Upper lobe of left lung (tissue), 6 donors: ENCODE measurements at places on chromosomes 7 and 10.

DNA sequence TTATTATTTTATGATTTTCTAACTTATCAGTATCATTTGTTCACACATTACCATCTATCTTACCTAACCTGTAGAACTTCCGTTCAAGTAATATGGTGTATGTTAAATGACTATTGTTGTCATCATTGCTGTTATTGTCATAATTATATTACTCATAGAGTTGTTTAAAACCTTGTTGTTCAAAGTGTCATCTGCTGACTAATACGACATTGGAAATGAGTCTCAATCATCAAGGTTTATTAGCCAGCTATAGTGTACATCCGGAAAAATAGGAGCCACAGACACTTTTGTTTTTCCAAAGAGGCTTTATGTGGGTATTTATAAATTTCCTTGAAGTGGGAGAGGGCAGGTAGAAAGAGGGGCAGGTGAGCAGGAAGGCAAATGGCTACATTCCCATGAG is 386.9 kb upstream of the LRRTM3 start:
- no peak for DNase-seq

GRCh38 chr10:4208499-4208898 is 423.5 kb upstream of the KLF6 start:
- DNase-seq = no peak

DNA sequence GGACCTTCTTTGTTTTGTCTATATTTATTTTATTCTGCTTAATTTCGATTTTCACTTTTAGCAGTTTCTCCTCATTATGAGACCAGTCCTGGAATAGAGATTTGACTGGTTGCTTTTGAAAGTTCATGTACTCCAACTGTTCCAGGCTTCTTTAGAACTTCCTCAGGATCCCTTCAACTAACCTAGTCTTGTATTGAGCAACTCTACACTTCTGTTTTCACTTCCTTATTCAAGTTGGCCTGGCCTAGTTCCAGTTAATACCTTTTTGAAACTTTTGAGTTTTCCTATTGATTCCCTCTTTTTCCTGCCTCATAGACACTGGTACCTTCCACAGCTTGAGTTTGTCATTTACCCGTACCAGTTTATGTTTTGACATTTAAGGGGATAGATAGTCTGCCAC is 421.7 kb downstream of the ATRNL1 start:
- DNase-seq = no peak

- no peak for DNase-seq
Observed at GRCh38 chr7:19508124-19508523, 200.7 kb downstream of the POLR1F start.

GRCh38 chr7:157634401-157635147 is 297.8 kb downstream of the DNAJB6 start:
- DNase-seq = no peak

- DNase-seq = no peak
Observed at GRCh38 chr7:149741629-149742028, 31.8 kb downstream of the ZNF467 start.

DNA sequence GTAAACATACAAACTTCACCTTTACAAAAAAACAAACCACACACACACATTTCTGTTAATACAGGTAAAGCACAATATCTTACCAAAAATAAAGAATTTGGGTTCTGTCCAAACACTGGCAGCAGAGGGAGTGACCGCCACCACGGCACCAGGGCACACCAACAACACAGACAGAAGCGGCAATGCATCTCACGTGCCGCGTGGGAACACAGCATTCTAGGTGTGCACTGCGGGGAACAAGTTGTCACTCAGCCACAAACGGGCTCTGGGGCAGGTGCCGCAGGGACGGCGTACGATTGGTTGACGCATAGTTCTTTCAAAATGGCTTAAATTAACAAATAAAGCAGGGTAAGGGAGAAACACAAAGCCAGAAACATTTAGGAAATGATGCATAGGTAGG is 22.3 kb downstream of the PDGFA start:
- DNase-seq = peak; percentile 40

DNA sequence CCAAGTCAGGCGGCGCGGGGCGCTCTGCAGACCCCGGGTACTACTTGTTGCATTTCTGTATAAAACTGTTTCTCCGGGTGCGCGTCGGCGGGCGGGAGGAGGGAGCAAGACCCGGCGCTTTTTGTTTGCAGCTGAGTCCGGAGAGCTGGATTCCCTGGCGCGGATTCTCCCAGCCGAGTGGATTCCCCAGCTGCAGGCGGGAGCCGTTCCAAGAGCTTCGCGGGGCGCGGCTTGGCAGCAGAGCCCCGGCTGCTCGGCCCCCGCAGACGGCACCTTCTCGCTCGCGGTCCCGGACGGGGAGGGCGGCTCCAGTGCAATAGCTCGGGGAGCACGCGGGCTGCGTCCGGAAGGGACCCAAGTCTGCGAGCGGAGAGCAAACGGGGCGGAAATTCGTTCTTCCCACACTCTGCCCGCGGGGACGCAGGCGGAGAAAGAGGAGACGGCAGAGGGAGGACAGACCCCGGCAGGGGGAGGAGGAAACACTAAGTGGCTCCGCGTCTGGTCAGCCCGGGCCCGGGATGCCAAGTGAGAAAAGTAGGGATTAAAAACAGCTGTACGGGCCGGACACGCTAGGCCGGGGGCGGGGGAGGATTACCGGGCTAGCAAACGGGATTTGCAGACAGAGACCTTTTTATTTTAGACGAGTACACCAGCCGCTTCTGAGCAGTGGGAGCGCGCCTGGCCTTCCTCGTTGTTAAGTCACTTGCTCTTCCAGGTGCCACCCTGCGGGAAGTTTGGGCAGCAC is at the start of gene TRIL:
TRIL (minus strand) TSS at position 96 of the 745 bp plus-strand sequence. CDS start 284 bp downstream, outside the sequence.
- peak; percentile 94 for DNase-seq

- DNase-seq = no peak
Observed at GRCh38 chr7:117126676-117127075, 173.4 kb downstream of the ST7 start.

DNA sequence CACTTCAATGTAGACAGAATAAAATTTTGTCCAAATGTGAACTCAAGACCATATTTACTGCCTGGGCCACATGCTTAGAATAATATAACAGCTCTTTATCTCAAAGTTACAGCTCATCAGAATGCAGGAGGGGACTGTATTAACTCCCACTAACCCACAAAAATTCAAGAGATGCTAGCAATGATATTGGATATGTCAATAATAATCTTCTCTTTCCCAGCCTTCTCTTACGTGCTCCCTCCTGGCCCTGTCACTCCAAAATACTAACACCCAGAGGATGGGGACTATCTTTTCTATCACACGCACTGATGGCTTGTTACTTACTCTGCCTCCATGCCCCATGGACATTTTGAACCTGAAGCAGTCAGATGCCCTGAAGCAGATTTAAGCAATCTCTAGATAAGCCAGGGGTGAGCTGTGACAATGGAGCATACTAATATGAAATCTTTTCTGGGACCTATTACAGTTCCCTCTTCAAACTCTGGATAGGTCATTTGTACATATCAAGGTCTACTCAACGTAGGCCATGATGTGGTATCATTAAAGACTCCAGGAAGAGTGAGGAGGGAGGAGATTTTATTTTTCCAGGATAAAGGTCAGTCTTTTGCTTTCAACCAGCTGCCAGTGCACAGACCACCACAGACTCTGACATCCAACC is 803.0 kb downstream of the GRM8 start:
- no peak for DNase-seq

DNA sequence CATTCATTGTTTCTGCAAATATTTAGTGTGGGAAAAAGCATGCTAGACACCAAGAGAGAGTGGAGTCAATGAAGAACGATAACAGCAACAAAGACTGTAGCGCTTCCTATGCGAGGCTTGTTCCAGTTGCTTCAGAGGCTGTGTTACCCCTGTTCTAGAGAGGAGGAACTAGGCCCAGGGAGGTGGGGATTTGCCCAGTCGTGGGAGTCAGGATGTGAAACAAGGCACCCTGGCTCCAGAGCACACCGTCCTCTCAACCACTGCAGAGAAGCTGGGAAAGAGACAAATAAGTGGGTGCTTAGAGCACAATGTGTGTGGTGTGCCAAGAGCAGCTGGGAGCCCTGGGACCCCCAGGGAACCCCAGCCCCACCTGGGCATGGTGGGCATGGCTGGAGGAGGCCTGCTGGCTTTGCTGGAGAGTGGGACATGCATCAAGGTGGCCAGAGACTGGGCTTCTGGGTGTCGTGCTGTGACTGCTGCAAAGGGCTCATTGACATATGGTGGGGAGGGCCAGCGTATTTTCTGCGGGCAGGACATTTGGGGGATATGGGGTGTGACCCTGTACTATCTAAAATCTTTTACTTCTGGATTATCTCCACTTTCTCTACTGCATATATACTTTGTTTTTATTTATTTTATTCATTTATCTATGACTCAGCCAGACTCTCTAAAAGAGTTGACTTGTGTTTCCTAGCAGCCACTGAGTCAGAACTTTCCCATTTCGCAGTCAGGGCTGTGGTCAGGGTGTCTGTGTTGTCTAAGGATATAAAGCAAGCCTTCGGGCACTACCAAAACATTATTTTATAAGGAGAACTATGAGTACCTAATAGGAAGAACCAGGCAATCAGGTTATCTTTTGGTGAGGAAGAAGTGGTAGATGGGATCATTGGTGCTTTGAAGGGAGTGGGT is 95.4 kb downstream of the TCF7L2 start:
- peak; percentile 46 for DNase-seq

GRCh38 chr10:89215511-89215910 is 8.4 kb upstream of the CH25H start:
- no peak for DNase-seq

DNA sequence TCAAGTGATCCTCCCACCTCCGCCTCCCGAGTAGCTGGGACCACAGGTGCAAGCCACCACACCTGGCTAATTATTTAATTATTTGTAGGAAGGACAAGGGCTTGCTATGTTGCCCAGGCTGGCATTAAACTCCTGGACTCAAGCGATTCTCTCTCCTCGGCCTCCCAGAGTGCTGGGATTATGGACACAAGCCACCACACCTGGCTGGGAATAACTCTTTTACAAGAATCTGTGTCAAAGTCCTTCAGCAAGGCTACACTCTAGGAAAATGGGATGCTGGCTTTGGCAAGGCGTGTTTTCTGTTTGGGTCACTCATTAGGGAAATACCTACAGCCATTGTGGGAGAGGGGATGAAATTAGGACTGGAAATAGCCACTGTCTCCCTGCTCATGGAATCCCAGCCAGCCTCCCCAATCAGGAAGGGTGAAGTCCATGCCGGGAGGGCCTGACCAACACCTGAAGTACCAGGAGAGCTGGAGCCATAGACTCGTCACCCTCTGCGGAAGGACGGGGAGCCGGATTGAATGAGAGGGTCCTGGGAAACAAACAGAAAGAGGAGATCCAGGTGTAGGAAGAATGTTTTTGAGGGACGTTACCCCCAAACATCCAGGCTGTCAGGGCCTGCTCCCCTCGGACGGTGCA is 72.2 kb upstream of the MYL10 start:
- no peak for DNase-seq

DNA sequence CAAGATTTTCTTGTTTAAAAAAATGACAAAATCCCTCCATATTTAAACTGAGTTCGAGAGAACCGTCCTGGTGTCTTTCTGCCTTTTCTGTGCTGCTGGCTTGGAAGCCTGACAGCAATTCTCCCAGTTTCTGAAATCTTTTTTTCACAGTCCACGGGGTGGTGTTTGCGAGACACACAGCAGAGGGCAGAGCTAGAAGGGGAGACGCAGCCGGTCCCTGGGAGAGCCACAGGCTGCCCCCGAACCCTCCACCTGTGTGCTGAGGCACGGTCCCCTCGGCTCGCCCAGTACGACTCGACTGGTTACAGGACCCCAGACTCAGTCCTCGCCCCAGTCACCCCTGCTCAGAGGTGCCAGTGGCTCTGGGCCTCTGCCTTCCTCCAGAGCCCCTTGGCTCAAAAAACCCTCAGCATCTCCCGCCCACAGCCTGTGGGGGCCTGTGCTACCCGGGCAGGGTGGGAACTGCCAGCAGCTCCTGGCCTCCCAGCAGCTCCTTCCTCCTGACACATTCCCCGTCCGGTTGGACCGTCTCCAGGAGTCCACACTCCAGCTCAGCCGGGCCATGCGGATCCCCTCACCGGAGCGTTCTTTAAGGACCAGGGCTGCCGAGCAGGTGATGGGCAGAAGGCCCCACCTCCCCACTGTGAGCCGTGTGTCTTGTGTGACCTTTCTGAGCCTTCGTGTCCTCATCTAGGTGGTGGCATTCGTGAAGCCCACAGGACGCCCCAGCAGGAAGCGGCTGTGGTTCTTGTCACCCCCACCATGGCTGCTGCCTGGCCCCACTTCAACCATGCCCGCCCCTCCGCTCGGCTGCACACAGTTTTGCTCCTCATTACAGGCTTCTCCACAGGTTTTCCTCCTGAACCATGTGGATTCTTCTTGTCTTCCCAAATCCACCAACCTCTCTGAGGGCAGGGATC is 52.3 kb upstream of the EN2 start:
- no peak for DNase-seq

GRCh38 chr7:134059921-134060320 is 67.2 kb upstream of the LRGUK start:
- DNase-seq = no peak

DNA sequence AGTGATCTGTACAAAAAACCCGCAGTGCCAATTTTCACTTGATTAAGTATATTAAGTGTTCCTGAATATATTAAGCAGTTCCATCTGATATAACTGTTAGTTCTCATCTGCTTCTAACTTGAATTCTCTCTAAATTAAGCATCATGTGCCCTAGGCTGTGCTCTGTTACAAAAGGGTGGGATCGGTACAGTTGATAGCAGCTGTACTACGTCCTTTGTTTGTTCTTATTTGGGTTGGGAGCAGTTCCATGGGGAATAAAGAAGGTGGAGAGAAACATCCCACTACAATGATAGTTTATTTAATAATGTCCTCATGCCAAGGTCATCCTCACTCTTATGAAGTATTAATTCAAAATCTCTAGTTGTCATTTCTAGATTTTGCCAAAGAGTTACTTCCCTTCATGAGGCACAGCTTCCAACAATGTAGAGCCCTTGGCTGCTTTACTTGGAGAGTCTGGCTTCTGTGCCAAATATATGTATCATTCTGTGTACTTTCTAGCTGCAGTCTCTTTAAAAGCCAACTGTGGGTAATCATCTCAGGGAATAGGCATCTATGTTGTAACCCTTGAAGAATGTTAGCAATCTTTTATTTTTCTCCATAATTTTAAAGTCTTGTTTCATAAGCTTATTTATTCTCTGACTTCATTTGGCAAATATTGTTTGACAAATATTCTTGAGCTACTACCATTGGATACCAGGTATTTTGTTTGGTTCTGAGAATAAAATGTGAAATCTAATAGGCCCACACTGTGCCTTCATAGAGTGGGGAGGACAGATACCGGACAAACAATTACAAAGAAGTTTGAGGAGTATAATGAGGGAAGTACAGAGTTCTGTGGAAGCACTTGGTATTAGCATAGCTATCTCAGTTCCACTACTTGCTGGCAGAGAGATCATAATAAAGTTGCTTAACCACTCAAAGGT is 22.4 kb upstream of the AHR start:
- no peak for DNase-seq

GRCh38 chr7:158689488-158689887 is 15.1 kb downstream of the NCAPG2 start:
- no peak for DNase-seq

DNA sequence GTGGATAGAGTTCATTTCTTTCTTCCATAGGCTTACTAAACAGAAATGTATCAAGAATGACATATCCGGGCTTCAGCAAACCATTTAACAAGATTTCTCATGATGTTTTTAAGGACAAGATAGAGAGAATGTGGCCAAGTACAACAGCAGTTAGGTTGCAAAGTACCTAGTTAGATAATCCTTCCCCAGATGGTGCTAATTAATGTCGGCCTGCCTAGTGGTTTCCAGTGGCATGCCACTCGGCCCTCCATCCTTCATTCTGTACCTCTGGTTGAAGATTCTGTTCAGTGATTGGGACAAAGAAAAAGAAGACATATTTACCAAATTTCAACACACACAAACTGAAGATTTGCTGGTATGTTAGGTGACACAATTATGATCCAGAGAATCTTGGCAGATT is 212.1 kb downstream of the MACC1 start:
- no peak for DNase-seq

GRCh38 chr7:88500131-88500530 is 193.4 kb upstream of the STEAP4 start:
- no peak for DNase-seq
